ENCODE measurements at places on chromosomes 2 and 18. TPM values are rescaled to one million over a fixed set of nuclear protein-coding genes. Genes with fewer than 3 reads are reported as not detected.

DNA sequence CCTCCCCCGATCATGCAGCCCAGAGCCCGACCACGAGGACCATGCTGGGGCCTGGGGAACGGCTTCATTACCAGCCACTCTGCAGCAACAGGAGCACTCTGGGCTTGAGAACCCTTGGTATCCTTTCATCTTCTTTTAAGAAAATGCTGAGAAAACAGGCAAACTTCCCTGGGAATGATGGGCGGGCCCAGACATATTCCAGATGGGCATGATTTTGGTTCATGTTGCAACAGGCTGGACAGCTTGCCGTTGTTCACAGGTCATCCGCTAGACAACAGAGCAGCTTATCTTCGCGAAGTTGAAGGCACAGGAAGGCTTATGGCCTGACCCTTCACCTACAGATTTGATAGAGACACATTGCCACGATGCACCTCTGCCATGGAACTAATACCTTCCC, 121.0 kb downstream of the KLHL29 start:
- H3K4me1 ChIP-seq, result no peaks in the 10 kb centered on the region
- no peak for DNase-seq
- no peak overlapping the region for H3K4me3 ChIP-seq
- no peaks in the 10 kb centered on the region for H3K36me3 ChIP-seq
- no peaks in the 10 kb centered on the region for H3K27me3 ChIP-seq

The UGT1A3 gene
- total RNA-seq, result not detected

The NEB gene
- total RNA-seq, result 1.3 TPM

The CPLX4 gene
- total RNA-seq, result not detected

The SLC40A1 gene
- total RNA-seq, result 34.3 TPM

DNA sequence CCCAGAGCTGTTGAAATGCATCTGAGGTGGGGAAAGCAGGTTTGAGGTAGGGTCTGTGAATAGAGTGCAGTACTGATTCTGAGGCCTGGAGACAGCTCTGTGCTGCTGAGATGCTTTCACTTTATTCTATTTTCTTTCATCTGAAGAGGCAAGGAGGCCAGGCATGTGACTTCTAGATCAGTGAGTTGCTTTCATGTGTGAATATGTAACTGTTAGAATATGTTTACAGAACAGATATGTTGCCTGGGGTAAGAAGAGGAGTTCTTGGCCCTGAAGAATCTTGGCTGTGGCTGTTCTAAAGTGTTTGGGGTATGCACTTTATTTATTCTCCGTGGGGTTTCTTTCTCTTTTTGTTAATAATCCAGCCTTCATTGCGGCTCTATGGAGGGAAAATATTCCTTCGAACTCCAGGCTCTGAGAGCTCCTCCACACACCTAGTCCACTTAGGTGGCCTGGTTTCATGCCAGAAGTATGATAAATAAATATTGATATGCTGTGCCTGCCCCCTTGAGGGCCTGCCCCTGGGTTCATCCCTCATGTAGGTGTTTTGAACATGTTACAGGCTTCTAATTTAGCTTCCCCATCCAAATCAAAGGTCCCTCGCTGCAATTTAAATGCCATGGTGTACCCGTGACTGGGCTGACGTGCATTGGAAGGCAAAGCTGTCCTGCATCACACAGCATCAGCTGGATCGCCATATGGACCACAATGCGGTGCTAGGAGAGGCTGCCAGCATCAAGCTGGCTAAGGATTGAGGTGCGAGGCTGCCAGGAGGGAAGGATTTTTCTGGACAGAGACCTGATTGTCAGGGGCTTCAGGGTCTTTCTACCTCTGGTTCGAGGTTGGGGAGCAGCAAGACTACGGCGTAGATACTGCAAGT, 102.9 kb downstream of the PRKCE start:
- no peak overlapping the region for H3K27ac ChIP-seq
- DNase-seq, result no peak
- no peak overlapping the region for H3K4me3 ChIP-seq

DNA sequence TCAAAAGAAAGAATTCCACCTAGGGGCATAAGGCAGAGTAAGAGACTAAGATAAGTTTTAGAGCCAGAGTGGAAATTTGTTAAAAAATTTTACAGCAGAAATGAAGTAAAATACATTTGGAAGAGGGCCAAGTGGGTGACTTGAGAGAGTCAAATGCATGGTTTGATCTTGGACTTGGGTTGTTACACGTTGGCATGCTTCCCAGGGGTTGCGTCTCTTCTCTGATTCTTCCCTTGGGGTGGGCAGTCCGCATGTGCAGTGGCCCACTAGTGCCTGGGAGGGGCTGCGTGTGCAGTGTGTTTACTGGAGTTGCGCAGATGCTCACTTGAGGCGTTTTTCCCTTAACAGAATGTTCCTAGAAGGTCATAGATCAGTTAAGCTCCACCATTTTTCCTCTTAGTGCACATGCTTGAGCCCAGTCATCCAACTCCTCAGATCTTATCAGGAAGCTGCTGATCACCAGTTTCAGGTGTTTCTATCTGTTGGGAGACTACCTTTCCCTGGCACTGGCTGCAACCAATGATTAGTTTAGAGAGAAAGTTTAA, 13.1 kb downstream of the SEH1L start:
- no peaks in the 10 kb centered on the region for H3K4me1 ChIP-seq
- no peak overlapping the region for H3K4me3 ChIP-seq
- DNase-seq, result no peak
- H3K27ac ChIP-seq, result no peak overlapping the region
- peaks cover 31% of the 10 kb centered on the region for H3K36me3 ChIP-seq
- no peaks in the 10 kb centered on the region for H3K27me3 ChIP-seq

DNA sequence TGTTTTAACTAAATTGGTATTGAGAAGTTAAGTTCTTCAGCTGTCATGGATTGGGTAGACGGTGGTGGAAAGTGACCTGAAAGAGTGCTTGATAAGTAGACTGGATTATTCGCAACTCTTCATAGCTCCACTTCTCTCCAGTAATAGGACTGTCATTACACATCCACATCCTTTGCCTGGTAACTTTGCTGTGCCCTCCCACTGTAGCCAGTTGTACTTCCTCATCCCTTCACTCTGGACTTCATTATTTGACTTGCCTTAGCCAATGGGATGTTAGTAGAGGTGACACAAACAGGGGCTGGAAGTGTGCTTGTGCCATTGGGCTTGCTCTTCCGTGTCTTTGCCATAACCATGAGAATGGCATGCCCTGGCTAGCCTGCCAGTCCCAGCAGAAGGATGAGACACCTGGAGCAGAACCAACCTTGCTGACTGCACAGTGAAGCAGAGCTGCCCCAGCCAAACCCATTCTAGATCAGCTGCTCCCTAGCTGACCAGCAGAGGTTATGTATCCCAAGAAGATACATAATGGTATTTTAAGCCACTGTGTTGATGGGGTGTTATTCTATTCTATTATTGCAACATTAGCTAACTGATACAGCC, 16.9 kb downstream of the QPCT start:
- H3K4me3 ChIP-seq, result no peak overlapping the region
- no peaks in the 10 kb centered on the region for H3K27me3 ChIP-seq
- no peak for DNase-seq

The RIT2 gene
- total RNA-seq, result not detected

DNA sequence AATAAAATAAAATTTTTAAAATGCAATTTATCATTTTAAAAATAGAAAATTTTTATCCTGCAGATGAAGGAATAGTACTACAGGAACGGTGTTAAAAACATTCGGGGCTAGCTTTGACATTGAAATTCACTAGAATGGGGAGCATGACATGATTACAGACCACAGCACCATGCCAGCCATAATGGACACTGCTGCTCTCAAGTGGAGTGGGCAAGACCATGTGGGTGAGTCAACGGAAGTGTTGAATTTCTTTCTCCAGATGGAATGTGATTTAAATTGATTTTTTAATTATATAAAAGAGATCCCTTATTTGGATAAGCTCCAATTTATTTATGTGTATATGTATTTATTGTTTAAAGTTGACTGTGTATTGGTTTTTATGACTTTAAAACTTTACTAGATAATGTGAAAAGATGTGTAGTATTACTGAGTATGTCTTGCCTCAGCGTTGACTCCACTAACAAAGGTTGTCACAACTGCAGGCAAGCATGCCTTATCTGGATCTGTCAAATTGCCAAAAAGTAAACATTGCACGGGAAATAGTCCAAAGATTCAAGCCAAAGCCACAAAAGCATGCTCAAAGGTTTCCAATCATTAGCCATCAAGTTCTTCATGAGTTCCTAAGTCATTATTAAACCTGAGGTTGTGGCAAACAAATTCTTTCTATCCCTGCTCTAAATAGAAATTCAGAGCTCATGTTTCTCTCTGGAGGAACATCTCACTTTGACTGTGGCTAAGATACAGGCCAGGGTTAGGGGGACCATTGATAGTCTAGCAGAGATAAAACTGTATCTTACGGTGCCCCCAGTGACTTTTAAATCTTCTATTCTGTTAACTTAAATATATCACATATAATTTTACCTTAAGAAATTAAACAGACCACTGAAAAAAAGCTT, 536.9 kb downstream of the TMX3 start:
- no peaks in the 10 kb centered on the region for H3K27me3 ChIP-seq
- H3K36me3 ChIP-seq, result no peaks in the 10 kb centered on the region
- no peaks in the 10 kb centered on the region for H3K4me1 ChIP-seq
- H3K4me3 ChIP-seq, result no peak overlapping the region
- no peak for DNase-seq

The TMEM247 gene
- total RNA-seq, result not detected

DNA sequence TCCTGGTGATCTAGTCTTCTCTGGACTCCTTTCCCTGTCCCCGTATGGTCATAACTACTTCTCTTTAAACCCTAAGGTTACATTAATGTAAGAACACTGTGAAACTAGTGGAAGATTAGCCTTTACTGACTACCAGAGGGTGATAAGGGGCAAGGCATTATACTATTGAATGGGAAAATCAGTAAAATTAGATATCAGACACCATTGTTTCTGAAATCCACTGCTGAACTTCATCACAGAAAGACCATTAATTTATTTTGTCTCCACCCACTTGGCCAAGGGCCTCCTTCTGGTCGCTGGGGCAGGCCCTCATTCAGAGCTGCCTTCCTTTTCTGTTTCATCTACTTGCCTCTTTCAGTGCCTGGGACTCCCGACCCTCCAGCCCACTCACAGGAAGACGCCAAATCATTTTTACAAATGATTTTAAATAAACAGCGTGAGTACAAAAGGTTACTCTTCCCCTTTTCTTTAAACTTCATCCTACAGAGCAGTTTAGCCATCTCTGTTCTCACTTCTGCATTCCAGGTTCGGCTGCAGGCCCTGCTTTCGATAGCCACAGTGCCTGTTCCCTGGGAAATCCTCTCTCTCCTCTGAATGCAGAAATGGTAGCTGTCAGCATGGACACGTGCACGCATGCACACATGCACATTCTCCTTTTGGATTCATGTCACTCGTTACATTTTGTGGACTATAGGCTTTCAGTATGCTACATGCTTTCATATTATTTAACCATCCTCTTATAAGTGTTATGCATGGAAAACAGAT, 70.3 kb upstream of the DOCK10 start:
- H3K4me3 ChIP-seq, result no peak overlapping the region
- no peaks in the 10 kb centered on the region for H3K4me1 ChIP-seq
- H3K36me3 ChIP-seq, result no peaks in the 10 kb centered on the region
- no peak overlapping the region for H3K27ac ChIP-seq
- no peak for DNase-seq
- no peaks in the 10 kb centered on the region for H3K27me3 ChIP-seq

DNA sequence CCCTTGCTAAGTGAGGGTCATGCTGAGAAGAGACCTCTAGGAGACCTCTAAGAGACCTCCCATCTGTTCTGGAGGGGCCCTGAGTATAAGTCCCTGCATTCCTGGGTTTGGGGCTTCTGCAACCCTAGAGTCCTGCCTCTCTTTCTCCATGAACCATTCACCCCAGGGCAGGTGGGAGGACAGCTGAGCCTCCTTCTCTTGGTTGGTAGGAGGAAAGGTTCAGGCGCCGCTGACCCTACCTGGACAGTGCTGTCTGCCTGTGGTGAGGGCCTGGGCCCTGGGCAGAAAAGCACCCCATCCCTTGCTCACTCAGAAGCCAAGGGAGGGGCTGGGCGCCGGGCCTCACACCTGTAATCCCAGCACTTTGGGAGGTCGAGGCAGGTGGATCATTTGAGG, 604 bp upstream of the VIL1 start:
- H3K4me3 ChIP-seq, result no peak overlapping the region
- no peak overlapping the region for H3K27ac ChIP-seq
- H3K4me1 ChIP-seq, result no peaks in the 10 kb centered on the region
- no peak for DNase-seq

The INHBB gene
- total RNA-seq, result not detected

GRCh38 chr2:215722125-215722524, 286.3 kb upstream of the FN1 start:
- H3K27ac ChIP-seq, result no peak overlapping the region
- H3K27me3 ChIP-seq, result no peaks in the 10 kb centered on the region
- H3K4me3 ChIP-seq, result no peak overlapping the region

GRCh38 chr18:48878471-48878870, 72.3 kb downstream of the SMAD7 start:
- no peak overlapping the region for H3K4me3 ChIP-seq
- H3K27me3 ChIP-seq, result no peaks in the 10 kb centered on the region
- DNase-seq, result no peak
- H3K4me1 ChIP-seq, result peaks cover 7% of the 10 kb centered on the region

DNA sequence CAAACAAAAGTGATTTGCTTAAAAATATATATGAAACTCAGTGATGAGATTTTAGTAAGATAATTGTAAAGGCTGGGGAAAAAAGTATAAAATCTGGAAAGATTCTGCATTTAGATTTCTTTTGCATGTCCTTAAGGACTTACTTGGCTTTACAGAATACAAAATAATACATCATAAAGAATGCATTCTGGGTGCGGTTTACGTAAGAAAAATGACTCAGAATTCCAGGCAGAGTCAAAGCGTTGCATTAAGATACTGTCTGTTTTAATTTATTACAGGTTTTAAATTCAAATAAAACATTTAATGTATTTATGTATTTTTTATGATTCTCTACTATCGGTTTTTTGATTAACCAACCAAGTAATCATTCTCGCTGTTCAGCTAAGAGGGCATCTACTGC, 178.0 kb downstream of the SH3BP4 start:
- peaks cover 21% of the 10 kb centered on the region for H3K27me3 ChIP-seq
- H3K4me3 ChIP-seq, result no peak overlapping the region
- no peaks in the 10 kb centered on the region for H3K36me3 ChIP-seq
- H3K27ac ChIP-seq, result no peak overlapping the region
- DNase-seq, result no peak
- no peaks in the 10 kb centered on the region for H3K4me1 ChIP-seq

GRCh38 chr18:39313992-39314391, 1748.4 kb upstream of the CELF4 start:
- H3K36me3 ChIP-seq, result no peaks in the 10 kb centered on the region
- H3K27me3 ChIP-seq, result no peaks in the 10 kb centered on the region
- no peak overlapping the region for H3K27ac ChIP-seq

DNA sequence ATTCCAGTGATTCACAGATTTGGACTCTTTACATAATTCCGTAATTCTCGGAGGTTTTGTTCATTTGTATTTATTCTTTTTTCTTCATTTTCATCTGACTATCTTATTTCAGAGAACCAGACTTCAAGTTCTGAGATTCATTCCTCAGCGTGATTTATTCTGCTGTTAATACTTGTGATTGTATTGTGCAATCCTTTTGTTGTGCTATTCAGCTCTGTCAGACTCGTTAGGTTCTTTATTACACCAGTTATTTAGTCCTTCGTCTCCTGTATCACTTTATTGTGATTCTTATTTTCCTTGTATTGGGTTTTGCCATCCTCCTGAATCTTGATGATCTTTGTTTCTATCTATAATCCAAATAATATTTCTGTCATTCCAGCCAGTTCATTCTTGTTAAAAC, 529.3 kb upstream of the LRRTM4 start:
- H3K27me3 ChIP-seq, result no peaks in the 10 kb centered on the region
- H3K36me3 ChIP-seq, result no peaks in the 10 kb centered on the region
- no peak overlapping the region for H3K27ac ChIP-seq
